SJCRH30 (cell line): ENCODE measurements at places on chromosomes 2 and 18. TPM values are rescaled to one million over a fixed set of nuclear protein-coding genes. Genes with fewer than 3 reads are reported as not detected.

Gene ANO7
- total RNA-seq = 2.3 and 3.2 TPM in 2 replicates

GRCh38 chr2:217884985-217885384, 117.8 kb downstream of the TNS1 start:
- DNase-seq = no peak

GRCh38 chr2:2809771-2810170, 478.7 kb upstream of the MYT1L start:
- no peak for DNase-seq

DNA sequence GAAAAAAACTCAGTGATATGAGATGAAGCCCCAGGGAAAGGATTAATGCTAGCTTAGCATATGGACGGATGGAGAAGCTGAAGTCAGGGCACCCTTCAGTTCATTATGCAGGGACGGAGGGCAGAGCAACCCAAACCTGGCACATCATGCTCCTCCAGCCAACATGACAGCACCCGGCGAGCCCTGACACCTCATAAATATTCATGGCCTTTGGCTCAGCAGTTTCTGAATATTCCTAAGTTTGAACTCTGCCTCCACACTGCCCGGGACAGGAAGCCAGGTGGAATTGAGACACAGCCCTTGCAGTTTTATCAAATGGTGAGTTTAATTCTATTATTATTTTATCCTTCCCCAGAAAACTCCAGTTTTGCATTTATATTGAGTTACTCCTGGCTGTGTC, 87.3 kb upstream of the SH3BP4 start:
- DNase-seq = no peak

Gene RFX8
- 0.06 and 0.43 TPM in 2 replicates for total RNA-seq

Gene FOXI3
- not detected in 2 replicates for total RNA-seq

GRCh38 chr2:23219666-23220065, 165.3 kb upstream of the KLHL29 start:
- no peak for DNase-seq

Gene COL6A3
- total RNA-seq = 0.04 TPM in 1 of 2 replicates, not detected in the other

DNA sequence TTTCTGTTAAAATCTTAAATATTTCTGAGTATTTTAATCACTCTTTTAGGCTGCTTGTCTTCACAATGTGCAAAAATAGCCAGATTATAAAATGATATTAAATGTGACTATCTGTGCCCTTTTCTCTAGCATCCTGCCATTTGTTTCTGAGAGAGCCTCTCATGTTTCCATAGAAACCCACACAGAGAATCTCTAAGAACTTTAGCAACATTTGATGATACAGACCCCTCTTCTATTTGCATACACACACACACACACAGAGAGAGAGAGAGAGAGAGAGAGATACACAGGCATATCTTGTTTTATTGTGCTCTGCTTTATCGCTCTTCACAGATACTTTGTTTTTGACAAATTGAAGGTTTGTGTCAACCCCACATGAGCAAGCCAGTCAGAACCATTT, 134.5 kb upstream of the DDX18 start:
- no peak for DNase-seq

DNA sequence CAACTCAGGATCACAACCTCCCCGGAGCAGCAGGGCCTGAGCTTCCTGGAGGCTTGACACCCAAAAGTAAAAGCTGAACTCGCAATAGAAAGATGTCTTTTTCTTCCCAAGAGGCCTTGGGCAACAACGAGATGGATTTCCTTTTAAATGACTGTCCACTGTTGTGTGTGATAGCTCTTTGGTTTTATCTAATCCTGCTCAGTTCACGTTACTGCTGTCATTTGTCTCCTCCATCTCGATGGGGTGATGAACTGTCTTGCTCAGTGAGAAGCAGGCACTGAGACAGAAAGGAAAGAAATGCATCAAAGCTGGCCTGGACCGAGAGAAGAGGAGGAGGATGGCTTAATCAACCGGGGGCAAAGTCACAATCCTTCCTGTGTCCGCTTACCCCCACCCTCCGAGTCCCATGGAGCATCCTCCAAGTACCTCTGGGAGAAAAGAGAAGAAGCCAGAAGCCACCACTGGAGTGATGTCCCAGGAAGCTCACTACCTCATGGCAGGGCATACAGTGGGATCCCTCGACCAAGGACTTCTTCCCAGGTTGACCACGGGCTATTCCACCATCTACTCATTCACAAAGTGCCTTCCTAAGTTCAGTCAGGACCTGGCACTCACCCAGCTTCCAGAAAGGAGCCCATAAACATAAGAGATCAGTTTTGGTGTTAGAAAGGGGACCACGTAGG, 68.5 kb downstream of the GALNT14 start:
- DNase-seq = no peak

Gene WDFY1
- 76.8 and 82.0 TPM in 2 replicates for total RNA-seq

GRCh38 chr2:42768706-42769256, 4.8 kb upstream of the OXER1 start:
- DNase-seq = no peak

DNA sequence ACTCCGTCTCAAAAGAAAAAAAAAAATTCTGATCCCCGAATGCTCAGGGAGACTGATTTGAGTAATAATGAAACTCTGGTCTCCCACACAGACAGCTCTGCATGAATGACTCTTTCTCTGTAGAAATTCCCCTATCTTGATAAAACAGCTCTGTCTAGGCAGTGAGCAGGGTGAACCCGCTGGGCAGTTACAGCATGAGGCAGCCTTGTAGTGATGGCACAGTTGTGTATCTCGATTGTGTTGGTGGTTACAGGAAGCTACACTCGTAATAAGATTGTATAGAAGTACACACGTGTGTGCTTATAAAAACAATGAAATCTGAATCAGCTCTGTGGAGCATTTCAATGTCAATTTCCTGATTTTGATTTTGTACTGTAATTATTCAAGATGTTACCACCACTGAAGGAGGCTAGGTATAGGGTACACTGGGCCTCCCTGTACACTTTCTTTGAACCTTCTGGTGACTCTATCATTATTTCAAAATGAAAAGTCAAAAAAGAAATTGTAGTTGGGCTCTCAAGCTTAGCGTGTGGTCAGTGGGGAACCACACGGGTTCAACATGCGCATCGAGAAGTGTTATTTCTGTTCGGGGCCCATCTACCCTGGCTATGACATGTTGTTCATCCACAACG, 34.9 kb upstream of the ATP8B1 start:
- DNase-seq = no peak

DNA sequence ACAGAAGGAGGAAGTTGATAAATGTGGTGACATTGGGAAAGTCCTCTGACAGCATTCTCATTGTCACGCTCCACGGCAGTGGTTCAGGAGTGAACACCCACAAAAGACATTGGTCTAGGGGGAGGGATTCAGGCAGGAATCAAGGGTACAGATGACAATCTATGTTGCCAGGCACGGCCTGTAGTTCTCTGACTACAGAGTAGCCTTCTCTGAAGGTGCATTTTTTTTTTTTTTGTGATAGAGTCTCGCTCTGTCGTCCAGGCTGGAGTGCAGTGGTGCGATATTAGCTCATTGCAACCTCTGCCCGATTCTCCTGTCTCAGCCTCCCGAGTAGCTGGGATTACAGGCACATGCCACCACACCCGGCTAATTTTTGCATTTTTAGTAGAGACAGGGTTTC, 7.4 kb upstream of the MOB1A start:
- DNase-seq = no peak

GRCh38 chr2:165953306-165953654, 296 bp downstream of the TTC21B start:
- no peak for DNase-seq

Gene SERPINB11
- not detected in 2 replicates for total RNA-seq

DNA sequence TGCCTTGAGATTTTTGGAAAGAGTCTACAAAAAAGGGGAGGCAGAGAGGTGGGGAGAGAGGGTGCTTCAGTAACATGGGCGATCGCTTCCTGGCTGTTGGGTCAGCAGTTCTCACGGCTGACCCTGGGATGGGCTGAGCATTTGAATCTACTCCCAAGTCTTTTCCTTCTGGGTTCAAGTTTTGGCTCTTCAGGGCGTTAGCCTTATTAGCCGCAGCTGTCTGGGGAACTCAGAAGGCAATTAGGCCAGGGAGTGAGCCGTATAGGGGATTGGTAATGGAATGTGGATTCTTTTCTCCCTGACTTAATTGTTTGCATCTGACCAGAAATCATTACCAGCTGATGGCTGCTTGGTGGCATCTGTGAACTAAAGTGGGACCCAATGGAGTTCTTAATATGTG, 250.5 kb upstream of the SKOR2 start:
- DNase-seq = no peak

GRCh38 chr2:230872968-230873660, 8.4 kb downstream of the ITM2C start:
- no peak for DNase-seq

GRCh38 chr2:130829015-130829414, 7.7 kb upstream of the ARHGEF4 start:
- no peak for DNase-seq
